ENCODE measurements at places on chromosomes 2 and 18. TPM values are rescaled to one million over a fixed set of nuclear protein-coding genes. Genes with fewer than 3 reads are reported as not detected.

SIGLEC15 gene
- not detected for total RNA-seq

CRYGD gene
- total RNA-seq = not detected

ALPP gene
- total RNA-seq = not detected

GAREM2 gene
- total RNA-seq = 3.2 TPM
